ENCODE measurements at places on chromosomes 2 and 18.

GRCh38 chr2:648476-649424, 28.5 kb downstream of the TMEM18 start:
- DNase-seq: no peak

- DNase-seq: no peak
Observed at GRCh38 chr2:179354739-179355537, 90.3 kb upstream of the SESTD1 start.

DNA sequence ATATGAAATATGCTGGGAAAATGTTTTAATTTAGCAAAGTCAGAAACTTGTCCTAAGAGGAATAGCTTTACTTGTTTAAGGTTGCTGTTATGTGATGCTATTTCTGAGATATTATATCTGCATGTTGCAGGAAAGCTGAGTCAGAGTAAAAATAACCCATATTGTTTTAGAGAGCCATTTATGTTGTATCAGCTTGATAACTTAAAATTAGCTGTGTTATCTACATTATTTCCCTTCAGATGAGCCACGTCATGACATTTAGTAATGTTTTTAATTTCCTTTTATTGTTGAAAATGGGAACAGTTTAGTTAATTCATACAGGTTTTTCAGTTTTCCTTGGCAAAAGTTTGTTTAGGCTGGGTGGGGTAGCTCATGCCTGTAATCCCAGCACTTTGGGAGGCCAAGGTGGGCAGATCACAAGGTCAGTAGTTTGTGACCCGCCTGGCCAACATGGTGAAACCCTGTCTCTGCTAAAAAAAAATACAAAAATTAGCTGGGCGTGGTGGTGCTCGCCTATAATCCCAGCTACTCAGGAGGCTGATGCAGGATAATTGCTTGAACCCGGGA, 55.8 kb downstream of the TTC27 start:
- DNase-seq: no peak

DNA sequence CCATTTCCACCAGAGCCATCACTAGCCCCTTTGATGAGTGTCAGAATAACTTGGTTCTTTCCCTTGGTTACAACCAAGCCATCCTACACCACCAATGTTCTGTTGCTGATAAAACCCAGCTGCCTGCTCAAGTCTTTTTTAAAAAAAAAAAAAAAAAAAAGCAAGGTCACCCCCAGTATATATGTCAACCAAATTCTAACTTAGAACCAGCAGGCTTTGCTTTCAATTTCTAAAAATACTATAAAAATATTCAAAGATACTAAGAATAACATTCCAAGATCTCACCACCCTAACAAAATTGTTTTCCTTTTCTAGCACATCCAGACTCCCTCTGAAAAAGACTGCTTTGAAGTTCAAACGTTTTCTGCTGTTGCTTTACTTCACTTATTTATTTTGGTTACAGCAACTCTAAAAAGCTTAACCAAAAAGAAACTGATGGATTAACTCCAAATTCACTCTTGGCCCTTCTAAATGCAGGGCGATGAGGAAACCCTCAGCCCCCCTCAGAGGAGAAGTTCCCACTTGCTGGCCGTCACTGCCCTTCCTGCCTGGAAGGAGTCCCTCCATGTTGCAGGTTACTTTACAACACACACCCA, 10.9 kb downstream of the UXS1 start:
- no peak for DNase-seq

- no peak for DNase-seq
Observed at GRCh38 chr18:46738491-46738890, 18.4 kb downstream of the ST8SIA5 start.

GRCh38 chr2:198659096-198659870, 798.5 kb downstream of the SATB2 start:
- DNase-seq: no peak
